ENCODE measurements at places on chromosomes 4 and X.

DNA sequence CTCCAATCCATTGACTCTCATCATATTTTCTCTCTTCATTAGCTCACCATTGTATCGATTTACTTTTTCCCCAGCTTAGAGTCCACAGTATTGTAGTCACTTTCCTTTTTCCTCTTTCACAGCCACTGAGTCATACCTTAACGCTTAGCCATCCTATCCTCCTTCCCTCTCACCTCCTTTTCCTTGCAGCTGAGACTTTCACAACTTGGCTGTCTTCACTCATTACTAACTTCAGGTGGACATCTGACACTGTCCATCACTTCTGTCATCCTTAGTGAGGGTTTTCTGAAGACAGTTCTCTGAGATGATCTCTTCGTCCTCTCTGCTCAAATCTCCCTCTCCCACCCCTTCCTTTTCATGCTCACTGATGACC, 70.5 kb upstream of the ESX1 start:
- DNase-seq, result no peak

DNA sequence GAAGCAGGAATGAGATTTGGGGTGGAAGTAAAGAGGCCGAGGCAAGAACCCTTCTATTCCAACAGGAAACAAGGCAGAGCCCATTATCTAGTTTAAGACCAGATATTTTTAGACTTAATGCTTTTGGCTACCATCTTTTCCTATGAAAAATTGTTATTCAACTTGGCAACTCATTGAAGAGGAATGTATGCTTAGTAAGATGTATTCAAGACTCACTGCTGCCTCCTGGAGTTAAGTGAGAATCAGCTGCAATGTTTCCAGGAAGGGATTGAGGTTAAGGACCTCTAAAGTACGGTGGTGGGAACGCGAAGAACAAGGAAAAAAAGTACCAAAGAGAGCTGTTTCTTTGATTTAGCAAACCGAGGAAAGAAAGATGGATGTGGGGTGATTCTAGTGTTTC, 89.1 kb downstream of the RAPGEF2 start:
- no peak for DNase-seq

DNA sequence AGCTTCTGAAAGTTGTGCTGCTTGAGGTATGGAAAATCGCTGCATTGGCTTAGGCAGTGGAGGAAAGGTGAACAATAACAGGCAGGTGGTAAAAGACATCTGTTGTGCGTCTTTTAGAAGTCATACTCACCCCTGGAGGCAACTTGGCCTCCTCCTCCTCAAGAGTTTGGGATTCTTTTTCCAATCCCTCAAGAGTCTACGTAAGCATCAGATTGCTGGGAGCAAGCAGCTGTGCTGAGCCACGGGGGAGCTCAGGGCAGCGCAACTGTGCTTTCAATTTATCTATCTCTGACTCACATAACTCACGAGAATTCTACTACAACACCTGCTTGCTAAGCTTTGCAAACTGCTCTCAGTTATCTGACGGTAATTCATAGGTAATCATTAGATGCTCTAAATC, 6.4 kb upstream of the RBMX2 start:
- no peak for DNase-seq

DNA sequence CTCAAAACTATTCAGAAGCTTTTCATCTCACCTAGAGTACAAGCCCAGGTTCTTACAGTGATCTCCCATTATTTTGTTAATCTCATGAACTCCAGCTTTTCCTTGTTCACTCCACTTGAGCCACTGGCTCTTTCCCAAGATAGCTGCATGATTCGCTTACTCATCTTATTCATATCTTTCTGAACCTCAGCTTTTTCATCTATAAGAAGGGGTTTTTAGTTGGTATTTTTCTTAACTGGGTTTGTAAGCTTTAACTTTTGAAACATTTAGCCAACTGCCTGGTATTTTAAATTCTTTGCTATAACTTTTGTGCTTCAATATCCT, 24.0 kb downstream of the GIMD1 start:
- no peak for DNase-seq

GRCh38 chrX:12304261-12304660, 166.0 kb downstream of the FRMPD4 start:
- no peak for DNase-seq

GRCh38 chrX:49155243-49155899, 7.2 kb upstream of the MAGIX start:
- DNase-seq, result no peak

DNA sequence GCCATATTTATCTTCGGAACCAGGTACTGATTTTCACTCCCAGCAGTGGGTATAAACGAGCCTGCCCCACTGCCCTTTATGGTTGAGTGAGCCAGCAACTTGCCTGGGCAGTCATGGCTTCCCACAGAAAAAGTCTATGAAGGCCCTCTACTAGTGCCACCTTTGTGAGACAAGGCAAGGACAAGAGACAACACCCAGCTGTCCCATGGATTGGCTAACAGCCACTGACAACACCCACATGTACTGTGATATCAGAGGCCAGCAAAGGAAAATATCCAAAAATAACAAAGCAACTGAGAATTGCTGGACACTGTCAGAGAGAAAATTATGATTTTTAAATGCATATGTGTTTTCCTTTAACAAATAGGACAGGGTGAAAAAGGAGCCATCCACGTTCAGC, 248.4 kb upstream of the TTC29 start:
- DNase-seq, result no peak
